ENCODE measurements at places on chromosomes 11 and 22.

DNA sequence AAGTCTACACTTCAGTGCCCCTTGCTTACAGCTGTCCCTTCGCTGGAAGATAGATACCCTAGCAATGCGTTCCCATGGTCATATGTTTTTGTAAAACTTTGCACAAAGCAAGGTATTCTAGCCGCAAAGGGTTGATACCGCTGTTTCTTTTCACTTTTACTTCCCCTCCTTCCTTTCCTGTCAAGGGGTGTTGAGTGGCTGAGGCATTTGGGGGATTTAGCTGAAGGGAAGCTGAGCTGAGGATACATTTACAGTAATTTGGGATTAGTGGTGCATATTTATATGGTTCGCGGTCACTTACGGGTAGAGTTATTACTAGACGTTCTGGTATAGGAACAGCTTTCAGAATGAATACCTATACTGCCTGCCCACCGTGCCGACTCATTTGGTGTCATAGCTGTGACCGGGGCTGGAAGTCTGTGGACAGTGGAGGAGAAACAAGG, 86.9 kb upstream of the WNT11 start:
- DNase-seq, result no peak

DNA sequence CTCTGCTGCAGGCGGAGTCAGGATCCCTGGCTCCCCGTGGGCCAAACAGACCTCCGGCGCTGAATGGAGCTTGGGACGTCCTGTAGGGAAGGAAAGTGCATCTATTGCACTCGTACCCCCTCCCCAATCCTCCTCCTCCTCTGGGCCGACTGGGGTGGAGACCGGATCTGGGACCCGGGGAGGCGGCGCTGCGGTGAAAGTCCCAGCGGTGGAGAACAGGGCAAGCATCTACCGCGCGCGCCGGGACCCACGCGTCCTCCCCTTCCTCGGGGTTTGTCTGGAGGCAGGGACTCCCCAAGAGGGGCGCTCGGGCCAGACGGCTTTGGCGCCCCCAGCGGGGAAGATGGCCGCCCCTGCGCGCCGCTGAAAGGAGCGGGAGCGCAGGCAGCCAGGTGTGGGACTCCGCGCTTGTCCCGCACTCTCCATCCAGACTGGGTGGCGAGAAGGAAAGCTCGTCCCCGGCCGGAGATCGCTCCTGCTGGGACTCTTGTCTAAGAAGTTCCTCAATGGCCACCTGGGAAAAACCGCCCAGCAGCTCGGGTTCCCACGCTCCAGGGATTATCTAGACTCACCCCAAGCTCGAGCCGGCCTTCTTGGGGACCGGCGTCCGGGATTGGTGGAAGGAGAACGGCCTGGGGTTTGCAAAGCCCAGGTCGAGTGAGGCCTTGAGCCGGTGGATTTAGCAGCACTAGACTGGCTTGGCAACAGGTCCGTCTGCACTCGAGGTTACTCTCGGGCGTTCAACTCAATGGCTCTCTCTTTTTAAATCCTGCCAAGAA, 718 bp downstream of the FADS2 start:
- DNase-seq, result no peak

- no peak for DNase-seq
Observed at GRCh38 chr11:74057249-74058151, 48.6 kb upstream of the UCP3 start.

GRCh38 chr22:38724926-38725571, 19.3 kb downstream of the GTPBP1 start:
- DNase-seq, result no peak

- DNase-seq, result no peak
Observed at GRCh38 chr11:73398721-73399120, 22.5 kb downstream of the RELT start.

- peak; percentile 33 for DNase-seq
Observed at GRCh38 chr11:117902001-117902845, 25.8 kb upstream of the FXYD6 start.

GRCh38 chr11:83044958-83045712, 26.6 kb downstream of the RAB30 start:
- DNase-seq, result no peak

DNA sequence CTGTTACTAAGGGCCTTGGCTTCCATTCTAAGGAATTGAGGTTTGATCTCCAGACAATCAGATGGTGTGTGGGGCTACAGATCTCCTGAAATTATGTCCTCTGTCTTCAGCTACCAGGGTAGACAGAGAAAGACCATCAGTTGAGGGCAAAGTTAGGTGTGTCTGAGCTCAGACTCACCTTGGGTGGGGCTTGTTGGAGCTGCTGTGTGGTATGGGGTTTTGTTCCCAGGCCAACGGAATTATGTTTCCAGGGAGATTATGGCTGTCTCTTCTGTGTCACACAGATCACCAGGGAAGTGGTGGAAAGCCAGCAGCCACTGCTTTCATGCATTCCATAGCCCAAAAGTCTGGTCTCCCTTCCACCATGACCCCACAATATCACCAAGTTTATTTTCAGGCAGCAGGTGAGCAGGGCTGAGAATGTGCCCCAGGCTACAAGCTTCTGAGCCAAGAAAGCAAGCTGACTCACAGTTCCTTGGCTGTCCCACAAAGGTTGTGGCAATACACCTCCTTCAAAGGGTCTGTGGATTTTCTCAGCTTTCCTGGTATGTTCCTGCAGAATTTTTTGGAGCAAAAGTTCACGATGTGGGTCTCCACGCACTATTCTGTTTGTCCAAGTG, 714.9 kb downstream of the LUZP2 start:
- no peak for DNase-seq

DNA sequence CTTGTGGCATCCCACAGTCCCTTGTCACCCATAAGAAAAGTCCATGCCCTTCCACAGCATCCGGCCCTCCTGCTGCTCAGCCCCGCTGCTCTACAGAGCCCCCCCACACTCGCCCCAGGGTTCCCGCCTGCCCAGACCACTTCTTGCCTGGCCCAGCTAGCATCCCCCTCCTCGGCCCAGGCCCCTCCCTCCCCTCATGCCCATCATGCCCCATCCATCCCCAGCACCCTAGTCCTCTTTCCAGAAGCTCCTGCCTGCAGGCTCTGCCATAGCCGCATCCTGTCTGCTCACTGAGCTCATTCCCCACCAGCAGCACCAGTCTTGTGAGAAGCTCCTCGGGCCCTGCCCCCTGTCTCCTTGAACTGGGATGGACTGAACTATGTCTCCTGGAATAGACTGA, 54.4 kb downstream of the LINC01488 start:
- peak; percentile 45 for DNase-seq

- peak; percentile 64 for DNase-seq
Observed at GRCh38 chr11:7514099-7514591, 346 bp downstream of the PPFIBP2 start.

- DNase-seq, result no peak
Observed at GRCh38 chr11:100753571-100753970, 66.5 kb downstream of the ARHGAP42 start.

- DNase-seq, result no peak
Observed at GRCh38 chr22:17754233-17754925, 19.9 kb downstream of the BID start.

GRCh38 chr22:22408731-22409696, 99.5 kb downstream of the ZNF280B start:
- no peak for DNase-seq

GRCh38 chr11:69530278-69531070, 49.0 kb downstream of the LINC01488 start:
- peak; percentile 58 for DNase-seq

- DNase-seq, result no peak
Observed at GRCh38 chr11:64445651-64446050, 86.7 kb downstream of the RPS6KA4 start.

GRCh38 chr11:119934866-119935265, 203.0 kb downstream of the TRIM29 start:
- no peak for DNase-seq

GRCh38 chr11:119918347-119918746, 189.3 kb upstream of the NECTIN1 start:
- DNase-seq, result no peak

- no peak for DNase-seq
Observed at GRCh38 chr11:2432171-2432621, 12.1 kb downstream of the TRPM5 start.

- DNase-seq, result no peak
Observed at GRCh38 chr11:126431401-126432064, 76.0 kb downstream of the ST3GAL4 start.

DNA sequence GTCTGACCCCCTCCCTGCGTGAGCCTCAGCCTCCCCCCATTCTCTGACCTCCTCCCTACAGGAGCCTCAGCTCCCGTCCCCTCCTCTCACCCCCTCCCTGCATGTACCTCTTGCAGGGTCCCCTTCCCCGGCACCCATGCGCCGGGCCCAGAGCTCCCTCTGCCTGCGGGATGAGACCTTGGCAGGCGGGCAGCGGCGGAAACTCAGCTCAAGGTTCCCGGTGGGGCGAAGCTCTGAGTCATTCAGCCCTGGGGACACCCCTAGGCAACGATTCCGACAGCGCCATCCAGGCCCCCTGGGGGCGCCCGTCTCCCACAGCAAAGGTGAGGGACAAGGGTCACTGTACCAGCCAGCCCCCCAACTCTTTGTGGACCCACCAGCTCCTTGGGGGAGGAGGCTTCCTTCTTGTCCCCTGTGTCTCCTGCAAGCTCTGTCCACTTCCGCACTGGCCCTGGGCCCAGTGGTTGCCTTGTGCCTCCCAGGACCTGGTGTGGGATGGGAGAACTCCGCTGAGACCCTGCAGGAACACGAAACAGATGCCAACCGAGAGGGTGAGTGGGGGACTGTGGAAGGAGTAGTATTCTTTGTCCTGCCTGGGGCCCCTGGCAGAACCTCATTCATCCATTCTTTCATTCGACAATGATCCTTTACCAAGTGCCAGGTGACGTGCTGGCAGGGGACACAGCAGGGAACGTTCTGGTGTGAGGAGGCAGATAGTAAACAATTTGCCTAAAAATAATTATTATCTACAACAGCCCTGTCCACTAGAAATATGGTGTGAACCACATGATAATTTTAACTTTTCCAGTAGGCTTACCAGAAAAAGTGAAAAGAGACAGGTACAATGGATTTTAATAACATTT, 3.7 kb upstream of the RPS6KA4 start:
- DNase-seq, result peak; percentile 84

DNA sequence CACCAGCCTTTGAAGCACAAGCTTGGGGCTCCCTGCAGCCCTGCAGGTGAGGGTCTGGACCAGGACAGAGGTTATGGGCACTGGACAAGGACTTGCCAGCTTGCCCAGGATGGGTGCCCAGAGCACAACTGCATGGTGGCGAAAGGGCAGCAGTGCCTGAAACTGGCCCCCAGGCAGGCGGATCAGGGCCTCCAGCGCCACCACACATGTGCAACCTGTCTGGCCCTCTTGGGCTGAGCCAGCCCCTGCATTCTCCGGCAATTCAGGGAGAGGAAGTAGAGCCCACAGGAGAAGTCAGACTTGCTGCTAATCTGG, 18.8 kb downstream of the MB start:
- no peak for DNase-seq

GRCh38 chr11:69150175-69150574, 5.6 kb upstream of the SMIM38 start:
- DNase-seq, result no peak

DNA sequence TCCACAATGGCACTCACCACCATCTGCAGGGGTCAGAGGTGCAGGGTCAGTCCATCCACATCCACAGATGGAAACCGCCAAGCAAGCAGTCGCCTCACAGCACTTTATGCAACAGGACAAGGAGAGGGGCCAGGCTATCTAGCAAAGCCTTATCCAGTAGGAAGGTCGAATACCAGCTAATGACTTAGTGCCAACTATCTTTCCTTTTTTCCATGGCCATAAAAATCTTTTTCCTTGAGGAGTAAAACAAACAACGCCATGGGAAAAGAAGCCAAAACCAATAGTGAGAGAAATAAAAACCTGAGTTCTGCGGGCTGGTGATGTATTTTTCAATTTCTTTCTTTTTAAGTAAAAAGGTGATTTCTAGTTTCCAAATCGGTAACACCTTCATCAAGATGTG, 8.2 kb downstream of the SNX19 start:
- DNase-seq, result no peak

DNA sequence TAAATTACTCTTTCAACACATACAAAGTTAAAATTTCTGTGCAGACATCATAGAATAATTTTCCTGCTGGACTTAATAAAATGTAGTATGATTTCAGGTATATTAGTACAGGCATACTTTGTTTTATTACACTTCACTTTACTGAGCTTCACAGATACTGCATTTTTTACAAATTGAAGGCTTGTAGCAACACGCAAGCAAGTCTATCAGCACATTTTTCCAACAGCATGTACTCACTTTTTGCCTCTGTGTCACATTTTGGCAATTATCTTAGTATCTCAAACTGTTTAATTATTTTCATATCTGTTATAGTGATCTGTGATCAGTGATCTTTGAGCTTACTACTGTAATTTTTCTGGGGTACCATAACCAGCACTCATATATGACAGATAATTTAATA, 44.5 kb downstream of the BBOX1 start:
- no peak for DNase-seq

DNA sequence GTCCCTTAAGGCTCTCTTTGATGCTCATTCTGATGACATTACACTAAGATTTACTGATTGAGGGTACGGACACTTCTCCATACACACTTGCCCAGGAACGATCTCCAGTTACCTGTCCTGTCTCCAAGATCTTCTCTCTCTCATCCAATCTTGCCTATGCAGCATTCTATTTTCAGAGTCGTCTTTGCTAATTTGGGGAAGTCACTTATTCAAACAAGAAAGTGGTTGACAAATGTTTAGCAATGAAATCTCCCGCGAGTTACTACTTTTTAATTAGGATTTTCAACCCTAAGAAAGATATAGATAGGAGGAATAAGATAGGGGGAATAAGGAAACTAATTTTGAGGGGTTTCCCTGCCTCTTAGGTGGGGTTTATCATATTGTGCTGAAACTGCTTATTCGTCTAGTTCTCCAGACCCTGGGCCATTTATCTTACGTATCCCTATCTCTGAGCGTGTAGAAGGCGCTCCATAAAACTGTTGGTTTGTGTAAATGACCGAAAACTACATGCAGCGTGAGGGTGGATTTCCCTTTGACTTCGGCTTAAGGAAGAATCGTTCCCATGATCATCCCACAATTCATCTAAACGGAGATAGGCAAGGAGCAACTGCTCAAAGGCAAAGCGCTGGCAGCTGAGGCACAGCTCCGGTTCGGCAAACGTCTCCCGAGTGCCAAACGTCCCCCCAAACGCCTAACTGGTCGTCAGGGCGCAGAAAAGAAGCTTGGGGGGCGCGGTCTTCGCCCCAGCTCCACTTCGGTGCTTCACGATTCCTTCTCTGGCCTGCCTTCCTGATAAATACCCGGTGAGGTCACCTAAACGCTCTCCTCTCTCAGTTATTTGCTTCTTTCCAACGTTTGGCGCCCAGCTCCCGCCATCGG, 804 bp downstream of the APIP start:
- DNase-seq, result no peak

DNA sequence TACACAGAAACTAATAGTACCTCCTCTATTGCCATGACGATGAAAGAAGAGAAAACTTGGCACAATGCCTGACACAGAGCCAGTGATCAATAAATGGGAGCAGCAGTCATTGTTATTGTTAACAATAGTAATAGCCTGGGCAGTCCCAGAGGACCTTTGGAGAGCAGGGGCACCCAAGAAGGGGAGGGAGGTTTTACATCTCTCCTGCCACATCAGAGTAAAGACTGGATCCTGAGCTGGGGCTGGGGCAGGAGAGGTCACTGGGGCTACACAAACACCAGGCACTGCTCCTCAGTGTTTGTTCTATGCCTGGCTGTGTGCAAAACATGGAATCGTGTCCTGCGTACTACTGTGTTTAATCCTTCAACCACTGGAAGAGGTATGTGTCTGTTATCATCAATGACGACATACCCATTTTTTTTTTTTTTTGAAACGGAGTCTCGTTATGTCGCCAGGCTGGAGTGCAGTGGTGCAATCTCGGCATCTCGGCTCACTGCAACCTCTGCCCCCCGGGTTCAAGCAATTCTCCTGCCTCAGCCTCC, 25.0 kb upstream of the CREB3L1 start:
- no peak for DNase-seq

GRCh38 chr11:97909614-97910399, 1110.9 kb upstream of the CNTN5 start:
- no peak for DNase-seq
